Neural crest cell (in vitro differentiated cells): ENCODE measurements at places on chromosomes 13 and 19. TPM values are rescaled to one million over a fixed set of nuclear protein-coding genes. Genes with fewer than 3 reads are reported as not detected.
A peak's percentile ranks its signal among the peaks of the same experiment; 100 is the strongest.

GRCh38 chr19:48443256-48443655, 2.5 kb upstream of the GRWD1 start:
- H3K27ac ChIP-seq = no peak overlapping the region
- no peak overlapping the region for H3K4me3 ChIP-seq
- peaks cover 1% of the 10 kb centered on the region for H3K36me3 ChIP-seq

- H3K27ac ChIP-seq = no peak overlapping the region
- peaks cover 7% of the 10 kb centered on the region for H3K4me1 ChIP-seq
- H3K27me3 ChIP-seq = no peaks in the 10 kb centered on the region
- peaks cover 6% of the 10 kb centered on the region for H3K36me3 ChIP-seq
- H3K4me3 ChIP-seq = no peak overlapping the region
Observed at GRCh38 chr13:19967621-19968020, 9.1 kb downstream of the ZMYM2 start.

DNA sequence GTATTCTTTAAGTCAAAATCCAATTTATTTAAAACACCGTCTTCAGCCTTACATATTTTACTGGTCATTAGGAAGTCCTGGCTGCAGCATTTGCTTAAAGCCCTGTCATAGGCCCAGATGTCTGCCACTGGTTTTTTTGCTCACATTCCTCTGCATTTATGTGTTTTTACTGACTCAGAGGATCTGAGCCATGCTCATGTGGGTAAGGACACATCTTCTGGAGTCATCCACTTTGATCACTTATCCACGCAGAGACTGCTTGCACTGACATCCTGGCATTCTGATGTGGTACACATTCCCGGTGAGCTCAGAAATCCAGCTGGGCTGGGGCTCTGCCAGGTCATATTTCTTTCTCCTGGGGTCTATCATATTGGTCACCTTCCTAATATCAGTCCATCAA, 531.7 kb upstream of the ARGLU1 start:
- no peak overlapping the region for H3K4me3 ChIP-seq
- no peaks in the 10 kb centered on the region for H3K36me3 ChIP-seq
- peaks cover 26% of the 10 kb centered on the region for H3K4me1 ChIP-seq
- no peak overlapping the region for H3K27ac ChIP-seq
- H3K27me3 ChIP-seq = no peaks in the 10 kb centered on the region
- no peak for DNase-seq

- no peaks in the 10 kb centered on the region for H3K36me3 ChIP-seq
- peaks cover 42% of the 10 kb centered on the region for H3K4me1 ChIP-seq
- H3K4me3 ChIP-seq = peak overlapping the region; percentile 90
- peak overlapping the region; percentile 94 for H3K27ac ChIP-seq
Observed at GRCh38 chr13:100088273-100088643, 635 bp upstream of the PCCA start.

DNA sequence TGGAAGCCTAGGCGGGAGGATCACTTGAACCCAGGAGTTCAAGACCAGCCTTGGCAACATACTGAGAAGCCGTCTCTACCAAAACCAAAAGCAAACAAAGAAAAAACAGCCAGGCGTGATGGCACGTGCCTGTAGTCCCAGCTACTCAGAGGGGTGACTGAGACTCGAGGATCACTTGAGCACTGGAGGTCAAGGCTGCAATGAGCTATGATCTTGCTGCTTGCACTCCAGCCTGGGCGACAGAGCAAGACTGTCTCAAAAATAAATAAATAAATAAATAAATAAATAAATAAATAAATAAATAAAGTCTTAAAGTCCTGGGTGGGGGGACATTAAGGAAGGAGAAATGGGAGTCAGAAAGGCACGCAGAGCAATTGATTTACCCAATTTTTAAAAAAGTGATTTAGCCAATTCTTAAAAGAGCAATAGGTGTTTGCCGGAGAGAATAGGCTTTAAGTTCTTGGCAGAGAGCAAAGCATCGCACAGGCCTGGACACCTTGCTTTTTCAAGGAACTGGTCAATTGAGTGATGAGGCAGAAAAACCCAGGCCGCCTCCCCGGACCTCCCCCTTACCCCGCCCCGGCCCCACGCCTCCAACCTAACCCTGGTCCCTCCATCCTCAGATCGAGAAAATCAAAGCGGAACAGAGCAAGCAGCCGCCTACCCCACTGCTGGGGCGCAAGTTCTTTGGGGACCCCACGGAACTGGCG, 9.5 kb upstream of the SHKBP1 start:
- DNase-seq = no peak
- no peaks in the 10 kb centered on the region for H3K36me3 ChIP-seq
- peaks cover 81% of the 10 kb centered on the region for H3K27me3 ChIP-seq

DNA sequence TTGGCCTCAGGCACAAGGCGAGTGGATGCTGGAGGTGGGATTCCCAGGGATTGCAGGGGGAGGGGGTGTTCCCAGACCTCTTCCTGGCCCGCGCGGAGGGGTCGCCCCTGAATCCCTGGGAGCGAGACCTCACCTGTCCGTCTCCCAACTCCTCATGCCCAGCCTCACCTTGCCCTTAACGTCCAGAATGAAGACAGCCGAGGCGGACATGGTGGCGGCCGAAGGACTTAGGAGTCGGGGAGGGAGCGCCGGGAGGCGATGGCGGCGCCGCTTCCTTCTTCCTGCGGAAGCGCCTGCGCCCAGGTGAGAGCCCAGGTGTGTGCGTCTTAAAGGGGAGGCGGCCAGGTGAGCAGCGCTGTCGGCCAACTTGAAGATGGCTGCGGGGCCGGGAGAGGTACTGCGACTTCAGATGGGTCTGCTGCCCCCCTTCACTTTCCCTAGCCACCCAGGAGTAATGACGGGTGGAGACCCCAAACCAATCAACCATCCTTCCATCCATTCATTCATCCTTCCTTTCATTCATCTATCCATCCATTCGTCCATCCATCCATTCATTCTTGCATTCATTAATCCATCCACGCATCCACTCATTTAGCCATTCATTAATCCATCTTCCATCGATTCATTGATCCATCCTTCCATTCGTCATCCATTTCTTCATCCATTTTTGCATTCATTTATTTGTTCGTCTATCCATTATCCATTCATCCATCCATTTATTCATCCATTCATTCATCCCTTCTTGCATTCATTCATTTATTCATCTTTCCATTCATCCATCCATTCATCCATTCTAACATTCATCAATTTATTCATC, at the start of gene AP1M2:
TSS of gene AP1M2 (minus strand) at position 291 of the 817 bp plus-strand sequence. CDS start at position 210, 81 bp downstream.
- H3K36me3 ChIP-seq = peaks cover 5% of the 10 kb centered on the region
- H3K27ac ChIP-seq = no peak within 1 kb of the TSS
- peaks cover 61% of the 10 kb centered on the region for H3K27me3 ChIP-seq
- H3K4me1 ChIP-seq = peaks cover 6% of the 10 kb centered on the region
- DNase-seq = no peak
- H3K4me3 ChIP-seq = no peak within 1 kb of the TSS

DNA sequence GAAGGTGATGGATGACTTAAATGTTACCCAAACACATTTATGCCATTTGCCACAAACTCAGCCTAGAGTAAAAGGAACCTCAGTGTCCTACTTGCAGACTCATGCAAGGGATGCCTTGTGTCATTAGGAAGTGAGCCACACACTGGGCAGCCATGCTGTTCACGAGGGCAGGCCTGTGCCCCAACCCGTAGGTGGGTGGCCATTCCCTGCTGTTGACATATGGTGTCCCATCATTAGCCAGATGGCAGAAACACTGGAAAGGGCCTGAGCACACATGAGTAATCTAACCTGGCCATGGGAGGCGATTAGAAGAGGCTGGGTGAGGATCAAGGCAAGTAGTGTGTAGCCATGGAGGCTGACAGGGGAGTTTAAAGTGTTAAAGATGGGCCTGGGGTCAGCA, 9.7 kb upstream of the LRCH1 start:
- peaks cover 8% of the 10 kb centered on the region for H3K4me1 ChIP-seq
- no peak overlapping the region for H3K27ac ChIP-seq
- no peaks in the 10 kb centered on the region for H3K27me3 ChIP-seq
- H3K4me3 ChIP-seq = no peak overlapping the region
- DNase-seq = no peak
- no peaks in the 10 kb centered on the region for H3K36me3 ChIP-seq

- H3K4me3 ChIP-seq = no peak overlapping the region
- no peak overlapping the region for H3K27ac ChIP-seq
- H3K4me1 ChIP-seq = peaks cover 6% of the 10 kb centered on the region
- no peak for DNase-seq
- no peaks in the 10 kb centered on the region for H3K27me3 ChIP-seq
- no peaks in the 10 kb centered on the region for H3K36me3 ChIP-seq
Observed at GRCh38 chr13:44211286-44211685, 162.3 kb upstream of the SERP2 start.

- no peaks in the 10 kb centered on the region for H3K36me3 ChIP-seq
- no peak for DNase-seq
- no peak overlapping the region for H3K27ac ChIP-seq
- H3K4me3 ChIP-seq = no peak overlapping the region
- H3K4me1 ChIP-seq = peaks cover 3% of the 10 kb centered on the region
Observed at GRCh38 chr13:112642090-112642460, 47.8 kb upstream of the ATP11A start.

GRCh38 chr19:48511321-48511731, 309 bp downstream of the LMTK3 start:
- H3K27me3 ChIP-seq = peaks cover 34% of the 10 kb centered on the region
- DNase-seq = no peak
- H3K36me3 ChIP-seq = no peaks in the 10 kb centered on the region
- peaks cover 14% of the 10 kb centered on the region for H3K4me1 ChIP-seq

The HIPK4 gene
- 0.11 and 0.30 TPM in 2 replicates for total RNA-seq

The COL5A3 gene
- 0.61 and 0.86 TPM in 2 replicates for total RNA-seq

The FLT1 gene
- total RNA-seq = 0.11 TPM in 1 of 2 replicates, not detected in the other

The SMIM24 gene
- not detected in 2 replicates for total RNA-seq

The SYNE4 gene
- 0.30 and 0.54 TPM in 2 replicates for total RNA-seq

The CBARP gene
- 26.2 and 27.1 TPM in 2 replicates for total RNA-seq

The ZNF441 gene
- total RNA-seq = 3.9 and 5.7 TPM in 2 replicates

The SPHK2 gene
- 48.5 and 50.3 TPM in 2 replicates for total RNA-seq

The RFPL4AL1 gene
- not detected in 2 replicates for total RNA-seq

The VN1R4 gene
- total RNA-seq = not detected in 2 replicates
